Lung (tissue), 17 donors: ENCODE measurements at places on chromosomes 7 and 10. TPM values are rescaled to one million over a fixed set of nuclear protein-coding genes. Genes with fewer than 3 reads are reported as not detected.

DNA sequence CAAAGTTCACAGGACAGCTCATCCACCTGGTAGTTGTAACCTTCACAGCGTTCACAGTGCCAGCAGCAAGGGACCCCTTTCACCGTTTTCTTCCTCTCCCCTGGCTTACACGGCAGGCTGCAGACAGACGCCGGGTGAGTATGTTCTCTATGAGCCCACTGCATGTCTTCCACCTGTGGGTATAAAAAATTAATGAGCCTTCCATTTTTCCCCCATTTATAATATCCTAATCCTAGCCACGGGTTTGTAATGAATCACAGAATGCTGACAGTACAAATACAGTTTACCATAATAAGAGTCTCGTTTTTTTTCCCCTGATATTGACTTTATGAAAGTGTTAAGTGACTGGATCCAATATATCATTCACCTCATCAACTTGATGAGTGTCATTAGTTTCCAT, 719.0 kb downstream of the GRM8 start:
- no peaks in the 10 kb centered on the region for H3K36me3 ChIP-seq
- H3K4me1 ChIP-seq, result peaks cover 3% of the 10 kb centered on the region
- no peak for DNase-seq
- H3K4me3 ChIP-seq, result no peak overlapping the region
- H3K27me3 ChIP-seq, result no peaks in the 10 kb centered on the region

DNA sequence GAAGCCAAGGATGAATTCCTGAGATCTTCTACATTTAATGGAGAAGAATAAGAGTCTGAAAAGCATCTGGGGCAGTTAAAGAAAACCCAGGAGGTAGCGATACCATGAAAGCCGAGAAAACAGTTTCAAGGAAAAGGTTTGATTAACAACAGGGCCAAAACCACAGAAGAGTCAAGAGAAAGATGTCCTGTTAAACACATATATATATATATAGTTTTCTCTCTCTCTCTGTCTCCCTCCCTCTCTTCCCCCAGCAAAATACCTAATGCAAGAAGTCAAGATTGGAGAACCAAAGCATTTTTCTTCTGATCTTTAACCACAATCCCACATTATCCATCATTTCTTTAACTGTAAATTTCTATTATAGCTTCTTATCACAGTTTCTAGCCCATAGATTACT, 261.4 kb downstream of the SNX13 start:
- no peaks in the 10 kb centered on the region for H3K36me3 ChIP-seq
- no peak for DNase-seq
- H3K27ac ChIP-seq, result no peak overlapping the region
- no peaks in the 10 kb centered on the region for H3K4me1 ChIP-seq
- H3K4me3 ChIP-seq, result no peak overlapping the region
- no peaks in the 10 kb centered on the region for H3K27me3 ChIP-seq

- no peak overlapping the region for H3K27ac ChIP-seq
- H3K27me3 ChIP-seq, result no peaks in the 10 kb centered on the region
- peaks cover 10% of the 10 kb centered on the region for H3K4me1 ChIP-seq
These were observed 95.2 kb downstream of the PRTFDC1 start for GRCh38 chr10:24857031-24857725.

DNA sequence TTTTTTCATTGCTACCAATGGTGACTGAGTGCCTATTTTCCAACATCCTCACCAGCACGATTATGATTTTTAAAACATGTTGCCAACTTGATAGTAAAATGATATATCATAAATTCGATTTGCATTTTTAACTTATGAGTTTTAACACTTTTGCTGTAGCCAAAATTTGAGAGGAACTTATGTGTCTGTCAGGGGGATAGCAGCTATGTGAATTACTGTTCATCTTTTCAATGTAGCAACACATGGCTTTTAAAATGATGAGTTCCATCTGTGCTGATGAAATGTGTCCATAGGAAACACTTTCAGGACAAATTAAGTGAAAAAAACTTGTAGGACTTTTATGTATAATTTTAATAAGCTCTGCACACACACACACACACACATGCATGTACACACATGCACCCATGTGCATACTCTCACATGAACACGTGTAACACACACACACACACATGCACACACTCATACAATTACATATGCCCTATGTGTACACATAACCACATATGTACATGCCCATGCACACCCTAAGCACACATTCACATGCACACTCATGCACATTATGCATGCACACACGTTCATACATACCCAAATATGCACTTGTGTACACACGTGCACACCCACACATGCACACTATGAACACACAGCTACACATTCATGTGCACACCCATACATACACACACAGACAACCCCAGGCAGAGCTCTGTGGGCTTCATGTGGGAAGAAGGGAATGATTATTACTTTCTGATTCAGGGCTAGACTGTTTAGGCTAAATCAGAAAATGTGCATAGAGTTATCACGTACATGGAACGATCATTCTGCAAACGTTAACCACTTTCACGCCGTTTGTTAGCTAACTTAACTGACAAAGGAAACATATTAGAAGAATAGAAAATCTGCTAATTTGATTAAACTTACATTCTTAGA, 68.9 kb downstream of the C10orf143 start:
- H3K4me3 ChIP-seq, result no peak overlapping the region
- DNase-seq, result no peak
- no peaks in the 10 kb centered on the region for H3K36me3 ChIP-seq
- no peaks in the 10 kb centered on the region for H3K27me3 ChIP-seq
- no peaks in the 10 kb centered on the region for H3K4me1 ChIP-seq

DNA sequence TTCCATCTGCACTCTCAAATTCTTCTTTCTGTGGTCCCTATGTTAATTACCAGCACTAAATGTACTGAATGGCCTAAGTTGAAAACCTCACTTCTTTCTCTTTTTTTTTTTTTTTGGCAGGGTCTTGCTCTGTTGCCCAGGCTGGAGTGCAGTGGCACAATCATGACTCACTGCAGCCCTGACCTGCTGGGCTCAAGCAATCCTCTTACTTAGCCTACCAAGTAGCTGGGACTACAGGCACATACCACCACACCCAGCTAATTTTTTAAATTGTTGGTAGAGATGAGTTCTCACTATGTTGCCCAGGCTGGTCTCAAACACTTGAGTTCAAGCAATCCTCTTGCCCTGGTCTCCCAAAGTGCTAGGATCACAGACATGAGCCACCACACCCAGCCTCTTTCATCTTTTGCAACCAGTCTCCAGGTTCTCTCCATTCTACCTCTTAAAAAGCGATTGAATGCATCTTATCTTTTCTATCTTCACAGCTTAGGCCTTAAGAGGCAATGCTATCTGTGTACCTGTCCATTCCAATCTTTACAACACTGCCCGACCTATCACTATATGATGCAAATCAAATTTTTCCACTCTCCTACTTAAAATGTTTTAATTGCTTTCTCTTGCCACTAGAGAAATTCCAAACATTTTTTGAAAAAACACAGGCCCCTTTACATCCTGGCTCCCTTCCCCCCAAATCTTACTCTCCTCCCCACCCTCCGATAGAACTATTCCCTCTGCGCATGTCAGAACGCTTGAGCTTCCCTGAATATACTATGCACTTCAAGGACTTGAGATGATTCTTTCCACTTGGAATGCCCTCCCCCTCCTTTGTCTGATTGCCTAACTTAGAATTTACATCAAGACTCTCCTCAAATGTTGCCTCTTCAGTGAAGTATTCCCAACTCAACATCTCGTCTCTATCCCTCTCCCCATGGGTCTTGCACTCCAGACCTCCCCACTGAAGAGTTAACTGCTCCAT, 6.0 kb downstream of the ICA1 start:
- peak overlapping the region; percentile 6 for H3K27ac ChIP-seq
- no peak overlapping the region for H3K4me3 ChIP-seq
- no peaks in the 10 kb centered on the region for H3K36me3 ChIP-seq
- DNase-seq, result peak; percentile 60

- no peak overlapping the region for H3K27ac ChIP-seq
- H3K27me3 ChIP-seq, result no peaks in the 10 kb centered on the region
- H3K4me1 ChIP-seq, result no peaks in the 10 kb centered on the region
- peak; percentile 47 for DNase-seq
- no peak overlapping the region for H3K4me3 ChIP-seq
- no peaks in the 10 kb centered on the region for H3K36me3 ChIP-seq
These were observed 24.3 kb upstream of the OPN4 start for GRCh38 chr10:86630079-86630478.

The STK32C gene
- total RNA-seq, result 5.1 TPM

The PPP1R17 gene
- total RNA-seq, result not detected

The CCL24 gene
- 4.8 TPM for total RNA-seq

The INMT gene
- 200 TPM for total RNA-seq

The CCSER2 gene
- total RNA-seq, result 50.8 TPM

The TPST1 gene
- total RNA-seq, result 56.7 TPM

The SUN3 gene
- not detected for total RNA-seq
